ENCODE measurements at places on chromosomes 11 and 22.

- DNase-seq, result no peak
These were observed 15.4 kb upstream of the ANGPTL5 start for GRCh38 chr11:101931692-101932091.

DNA sequence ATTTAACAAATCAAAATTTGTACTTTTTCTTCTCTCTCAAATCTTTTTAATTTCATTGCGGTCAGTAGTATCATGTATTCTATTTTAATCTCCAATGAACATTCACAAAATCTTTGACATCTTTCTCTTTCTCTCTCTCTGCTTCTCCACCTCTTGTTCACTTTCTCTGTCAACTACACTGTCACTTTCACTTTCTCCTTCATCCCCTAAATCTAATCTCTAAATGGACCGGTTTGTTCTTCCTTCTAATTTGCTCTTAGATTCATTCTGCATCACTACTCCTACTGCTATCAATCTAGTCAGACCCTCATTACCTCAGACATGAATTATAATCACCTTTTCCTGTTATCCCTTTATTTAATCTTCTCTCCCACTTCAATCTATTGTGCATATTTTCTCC is 18.6 kb downstream of the CCDC73 start:
- no peak for DNase-seq

DNA sequence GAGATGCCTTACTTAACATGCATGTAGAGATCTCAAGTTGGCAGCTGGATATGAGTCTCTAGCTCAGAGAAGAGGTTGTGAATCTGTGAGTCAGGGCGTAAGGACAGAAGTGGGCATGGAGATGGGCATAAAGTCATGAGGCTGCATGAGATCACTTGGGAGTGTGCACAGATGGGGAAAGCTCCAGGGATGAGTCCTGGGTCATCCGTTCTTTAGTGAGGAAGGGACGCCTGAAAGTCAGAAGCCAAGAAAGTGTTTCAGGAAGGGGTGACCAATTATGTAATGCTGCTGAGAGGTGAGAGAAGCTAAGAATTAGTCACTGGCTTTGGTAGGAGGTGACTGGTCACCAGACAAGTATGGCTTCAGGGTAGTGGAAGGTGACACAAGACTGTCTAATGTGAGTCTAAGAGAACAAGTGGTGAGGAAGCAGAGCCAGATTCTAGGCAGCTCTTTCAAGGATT is 6.7 kb downstream of the ACP2 start:
- no peak for DNase-seq

DNA sequence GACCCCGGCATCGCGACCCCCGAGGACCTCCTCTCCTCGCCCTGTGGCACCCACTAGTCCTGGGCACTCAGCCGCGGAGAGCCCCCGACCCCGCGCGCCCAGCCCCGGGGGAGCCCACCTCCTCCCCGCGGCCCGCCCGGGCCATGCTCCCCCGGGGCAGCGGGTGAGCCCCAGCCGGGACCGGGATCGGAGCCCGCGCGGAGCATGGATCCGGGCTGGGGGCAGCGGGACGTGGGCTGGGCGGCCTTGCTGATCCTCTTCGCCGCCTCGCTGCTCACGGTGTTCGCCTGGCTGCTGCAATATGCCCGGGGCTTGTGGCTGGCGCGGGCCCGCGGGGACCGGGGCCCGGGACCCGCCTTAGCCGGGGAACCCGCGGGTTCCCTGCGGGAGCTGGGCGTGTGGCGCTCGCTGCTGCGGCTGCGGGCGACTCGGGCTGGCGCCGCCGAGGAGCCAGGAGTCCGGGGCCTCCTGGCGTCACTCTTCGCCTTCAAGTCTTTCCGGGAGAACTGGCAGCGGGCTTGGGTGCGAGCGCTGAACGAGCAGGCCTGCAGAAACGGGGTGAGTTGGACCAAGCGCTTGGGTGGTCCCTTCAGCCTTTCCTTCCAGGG is 498 bp downstream of the C2CD2L start:
- no peak for DNase-seq

GRCh38 chr11:69065147-69065710 is 16.5 kb downstream of the TPCN2 start:
- DNase-seq, result no peak

GRCh38 chr22:25318081-25318823 is 98.8 kb downstream of the CRYBB2 start:
- DNase-seq, result no peak

- no peak for DNase-seq
These were observed 29.0 kb downstream of the ANKRD42 start for GRCh38 chr11:83222499-83222898.

DNA sequence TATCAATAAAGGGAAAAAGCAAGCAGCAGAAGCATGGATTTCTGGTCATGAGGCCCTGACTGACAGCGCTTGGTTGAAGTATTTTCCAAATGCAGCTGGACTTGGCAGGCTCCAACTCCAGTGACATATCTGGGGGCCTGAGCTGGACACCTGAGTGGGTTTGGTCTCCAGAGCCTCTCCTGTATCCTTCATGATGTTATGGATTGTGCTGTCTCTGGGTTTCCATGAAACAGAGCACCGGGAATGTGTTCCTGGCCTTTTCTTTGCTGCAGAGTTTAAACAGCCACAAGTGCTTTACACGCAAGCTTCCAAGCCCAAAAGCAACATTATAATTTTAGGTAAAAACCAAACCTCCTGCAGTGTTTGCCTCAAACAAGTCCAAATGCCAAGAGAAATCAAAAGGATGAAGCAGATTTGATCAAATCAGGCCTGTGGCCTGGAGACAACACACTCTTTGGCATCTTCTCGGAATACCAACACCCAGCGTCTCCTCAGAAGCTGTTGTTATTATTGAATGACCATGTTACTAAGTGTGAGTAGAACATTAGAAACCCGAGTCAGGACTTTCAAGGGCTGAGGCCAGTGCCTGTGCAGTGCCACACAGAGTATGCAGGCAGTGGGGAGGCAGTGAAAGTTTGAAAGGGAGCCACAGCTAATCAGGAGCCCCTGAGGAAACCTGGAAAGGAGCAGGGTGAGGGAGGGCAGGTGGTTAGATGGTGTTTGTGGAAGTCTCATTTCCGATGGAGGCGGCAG is 42.0 kb downstream of the ME3 start:
- no peak for DNase-seq

DNA sequence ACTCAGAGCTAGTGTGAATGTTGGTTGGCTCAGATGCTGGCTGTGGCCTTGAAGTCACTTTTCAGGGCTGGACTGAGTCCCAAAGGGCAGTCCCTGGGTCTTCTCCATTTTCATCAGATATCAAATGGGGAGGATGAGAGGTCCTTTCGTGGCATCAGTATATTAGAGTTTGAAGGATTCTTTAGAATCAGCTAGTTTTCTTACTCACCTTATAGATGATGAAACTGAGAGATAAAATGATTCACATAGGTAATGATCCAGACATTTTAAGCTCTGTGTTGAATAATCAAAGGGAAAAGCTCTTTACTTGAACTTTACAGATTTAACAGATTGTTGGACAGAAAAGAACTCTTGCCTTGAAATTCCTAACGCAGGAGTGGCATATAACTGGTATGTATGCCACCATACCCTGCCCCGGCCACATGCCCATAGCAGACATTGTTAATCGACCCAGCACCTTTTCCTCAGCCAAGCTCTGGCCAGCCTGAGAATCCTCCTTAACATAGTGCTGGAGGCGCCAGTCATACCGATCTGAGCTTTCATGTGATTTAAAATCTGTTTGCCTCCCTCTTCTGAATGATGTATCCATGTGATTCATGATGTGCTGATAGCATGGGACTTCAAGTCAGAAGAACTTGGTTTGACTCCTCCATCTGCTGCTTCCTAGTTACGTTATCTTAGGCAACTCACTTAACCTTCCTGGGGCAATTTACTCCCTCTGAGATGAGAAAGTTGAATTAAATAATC is 60.0 kb downstream of the BARX2 start:
- DNase-seq, result no peak

GRCh38 chr11:32312206-32312817 is 123.0 kb downstream of the WT1 start:
- no peak for DNase-seq

DNA sequence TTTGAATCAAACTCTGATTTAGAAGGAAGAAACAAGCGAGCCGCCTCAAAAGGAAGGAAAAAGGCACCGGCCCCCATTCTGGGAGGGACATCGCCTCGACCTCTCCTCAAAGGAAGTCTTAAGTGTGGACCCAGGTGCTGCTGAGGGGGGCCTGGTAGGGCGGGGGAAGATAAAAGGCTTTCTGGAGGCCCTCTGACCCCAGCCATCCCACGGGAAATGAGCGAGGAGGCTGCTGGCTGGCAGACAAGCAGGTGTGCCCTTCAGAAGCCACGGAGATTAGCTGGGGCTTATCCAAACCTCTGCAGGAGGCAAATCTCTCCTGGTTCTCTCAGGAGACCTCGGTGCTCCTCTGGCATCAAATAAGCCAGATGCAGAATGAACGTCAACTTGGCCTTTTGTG is 171.4 kb upstream of the BLID start:
- DNase-seq, result peak; percentile 80

DNA sequence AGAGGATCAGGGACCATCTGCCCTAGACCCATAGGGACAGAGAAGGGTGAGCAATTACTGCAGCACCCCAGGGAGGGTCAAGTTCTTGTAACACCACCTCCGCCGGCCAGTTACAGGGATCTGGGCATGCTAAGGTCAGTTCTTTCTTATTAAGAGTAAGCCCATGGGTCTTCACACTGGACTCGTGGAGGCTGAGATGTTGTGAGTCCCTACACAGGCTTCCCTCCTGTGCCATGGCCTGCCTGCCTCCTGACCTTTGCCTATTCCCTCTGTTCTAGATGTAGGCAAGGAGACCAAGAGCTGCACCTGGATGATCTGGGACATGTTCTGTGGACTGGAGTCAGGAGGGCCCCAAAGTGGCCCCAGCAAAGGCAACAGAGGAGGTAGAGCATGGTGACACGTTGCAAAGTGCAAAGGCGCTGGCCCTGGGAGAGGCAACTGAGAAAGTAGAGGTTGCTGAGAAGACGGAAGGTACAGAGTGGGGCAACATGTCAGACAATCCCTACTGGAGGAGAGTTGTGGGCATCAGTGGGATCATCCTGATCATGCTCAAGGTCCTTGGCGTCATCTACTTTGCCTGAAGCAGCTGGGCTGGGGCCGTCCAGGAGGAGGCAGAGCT is 16.3 kb upstream of the GNAZ start:
- no peak for DNase-seq

DNA sequence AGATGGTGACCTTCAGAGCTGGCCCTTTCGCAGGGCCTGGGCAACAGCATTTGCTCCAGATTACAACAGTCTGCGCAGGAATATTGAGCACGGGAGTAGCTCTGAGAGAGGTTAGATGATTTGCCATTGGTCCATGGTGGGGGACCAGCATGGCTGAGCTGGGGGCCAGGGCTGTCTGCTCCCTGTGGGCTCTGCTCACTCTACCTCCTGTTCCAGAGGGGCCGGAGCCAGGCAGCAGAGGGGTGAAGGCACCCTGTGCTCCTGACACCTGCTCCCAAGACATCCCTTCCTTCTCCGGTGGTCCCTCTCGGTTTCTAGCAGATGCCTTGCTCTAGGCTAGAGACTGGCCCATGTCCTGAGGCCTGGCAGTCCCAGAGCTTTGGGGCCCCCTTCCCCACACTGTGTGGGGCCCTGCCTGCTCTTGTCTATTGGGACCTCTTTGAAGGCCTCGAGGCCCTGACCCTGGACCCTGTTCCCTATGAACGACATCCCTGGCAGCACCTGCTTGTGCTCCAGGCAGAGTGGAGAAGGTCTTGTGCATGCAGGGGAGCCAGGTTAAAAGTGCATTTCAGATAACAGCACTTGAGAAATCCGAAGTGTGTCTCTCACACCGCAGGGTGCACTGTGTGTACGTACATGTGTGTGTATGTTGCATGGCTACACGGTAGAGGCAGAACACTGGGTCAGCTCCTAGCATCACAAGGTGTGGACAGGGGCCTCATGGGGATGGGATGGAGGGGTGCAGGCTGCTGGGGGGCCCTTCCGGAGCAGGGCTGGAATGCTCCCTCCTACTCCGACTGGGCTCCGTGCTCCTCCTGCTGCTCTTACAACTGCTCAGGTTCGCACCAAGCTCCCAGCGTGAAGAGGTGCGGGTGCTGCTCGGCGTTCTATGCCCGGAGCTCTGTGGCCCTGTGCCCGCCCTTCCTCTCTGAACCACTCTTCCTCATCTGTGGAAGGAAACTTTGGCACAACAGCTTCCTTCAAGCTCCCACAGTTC is 123.3 kb upstream of the B3GAT1 start:
- DNase-seq, result no peak

GRCh38 chr11:68798221-68798813 is 43.4 kb downstream of the CPT1A start:
- DNase-seq, result peak; percentile 11

DNA sequence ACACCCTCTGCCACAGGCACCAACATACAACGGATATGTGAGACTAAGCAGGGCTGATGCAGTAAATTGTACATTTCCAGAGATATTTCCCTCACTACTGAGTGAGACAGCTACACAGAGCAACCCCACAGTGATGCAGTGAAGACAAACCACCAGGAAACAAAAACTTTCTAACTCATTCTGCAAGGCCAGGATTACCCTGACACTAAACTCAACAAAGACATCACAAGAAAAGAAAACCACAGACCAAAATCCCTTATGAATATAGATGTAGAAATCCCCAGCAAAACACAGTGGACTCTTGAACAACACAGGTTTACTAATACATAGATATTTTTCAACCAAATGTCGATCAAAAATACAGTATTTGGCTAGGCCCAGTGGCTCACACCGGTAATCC is 1.5 kb upstream of the SLC7A4 start:
- DNase-seq, result no peak

- no peak for DNase-seq
These were observed 39.1 kb downstream of the MMP27 start for GRCh38 chr11:102666331-102666957.

DNA sequence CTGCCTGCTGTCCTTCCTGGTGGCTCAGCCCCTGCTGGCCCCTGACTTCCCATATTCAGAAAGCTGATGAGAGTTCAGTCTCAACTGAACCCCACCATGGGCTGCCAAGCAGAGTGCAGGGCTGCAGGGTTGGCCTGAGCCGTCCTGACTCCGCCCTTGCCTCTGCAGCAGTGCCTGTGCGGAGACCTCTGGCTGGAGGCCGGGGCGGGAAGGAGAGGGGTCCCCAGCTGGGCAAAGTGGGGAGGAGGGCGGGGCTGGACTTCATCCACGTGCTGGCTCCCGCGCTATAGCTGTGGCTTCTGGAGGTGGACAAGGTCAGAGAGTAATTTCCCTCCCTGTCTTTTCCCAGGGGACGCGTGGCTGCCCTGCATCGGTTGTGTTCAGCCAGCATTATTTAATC is 13.6 kb downstream of the GLB1L3 start:
- no peak for DNase-seq

Data from NCI-H1092 (cell line).